ENCODE measurements at places on chromosomes 5 and 9.
A peak's percentile ranks its signal among the peaks of the same experiment; 100 is the strongest.

DNA sequence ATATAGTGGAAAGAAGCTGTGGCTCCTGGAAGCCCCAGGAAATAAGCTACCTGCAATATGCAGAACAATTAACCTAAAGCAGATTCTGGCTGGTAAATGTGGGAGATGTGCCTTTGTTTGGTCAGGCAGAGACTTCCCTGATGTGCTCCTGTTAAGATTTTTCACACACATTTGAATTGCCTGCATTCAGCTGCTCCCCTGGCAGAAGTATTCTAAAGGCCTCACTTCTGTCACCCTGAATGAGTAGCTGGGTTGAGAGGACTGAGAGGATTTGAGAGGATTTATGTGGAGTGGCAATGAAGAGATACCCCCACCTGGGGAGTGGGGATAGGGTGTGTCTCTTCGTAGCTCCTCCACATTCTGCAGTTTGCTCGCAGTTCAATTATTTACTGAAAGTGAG is 130.5 kb downstream of the ST8SIA4 start:
- DNase-seq = no peak

- DNase-seq = peak; percentile 69
Observed at GRCh38 chr9:121743441-121744001, 92.1 kb downstream of the DAB2IP start.

DNA sequence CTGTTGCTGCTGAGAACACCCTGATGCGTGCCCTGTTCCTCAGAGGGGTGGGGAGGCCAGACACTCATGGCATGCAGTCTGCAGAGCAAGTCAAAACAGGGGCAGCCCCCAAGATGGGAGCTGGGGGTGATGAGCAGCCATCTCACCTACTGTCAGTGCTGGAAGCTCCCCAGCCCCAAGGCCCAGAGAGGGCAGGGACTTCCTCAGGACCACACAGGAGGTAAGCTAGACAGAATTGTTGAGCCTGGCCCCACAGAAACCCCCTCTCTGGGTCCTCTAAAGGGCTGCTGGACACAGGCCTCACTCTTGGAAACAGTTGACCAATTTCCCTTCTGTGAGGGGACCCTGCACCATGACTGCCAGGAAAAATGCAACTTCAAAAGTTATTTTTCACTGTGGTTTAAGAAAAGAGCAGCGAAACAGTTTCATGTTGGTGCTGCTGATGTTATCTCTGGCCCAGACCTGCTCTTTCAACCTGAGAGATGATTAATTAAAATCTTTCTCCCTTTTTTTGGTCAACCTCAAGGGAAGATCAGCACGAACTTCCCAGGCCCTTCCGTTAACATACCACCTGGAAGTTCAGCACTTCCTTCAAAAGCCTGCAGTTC is 9.6 kb downstream of the CSF2 start:
- no peak for DNase-seq

DNA sequence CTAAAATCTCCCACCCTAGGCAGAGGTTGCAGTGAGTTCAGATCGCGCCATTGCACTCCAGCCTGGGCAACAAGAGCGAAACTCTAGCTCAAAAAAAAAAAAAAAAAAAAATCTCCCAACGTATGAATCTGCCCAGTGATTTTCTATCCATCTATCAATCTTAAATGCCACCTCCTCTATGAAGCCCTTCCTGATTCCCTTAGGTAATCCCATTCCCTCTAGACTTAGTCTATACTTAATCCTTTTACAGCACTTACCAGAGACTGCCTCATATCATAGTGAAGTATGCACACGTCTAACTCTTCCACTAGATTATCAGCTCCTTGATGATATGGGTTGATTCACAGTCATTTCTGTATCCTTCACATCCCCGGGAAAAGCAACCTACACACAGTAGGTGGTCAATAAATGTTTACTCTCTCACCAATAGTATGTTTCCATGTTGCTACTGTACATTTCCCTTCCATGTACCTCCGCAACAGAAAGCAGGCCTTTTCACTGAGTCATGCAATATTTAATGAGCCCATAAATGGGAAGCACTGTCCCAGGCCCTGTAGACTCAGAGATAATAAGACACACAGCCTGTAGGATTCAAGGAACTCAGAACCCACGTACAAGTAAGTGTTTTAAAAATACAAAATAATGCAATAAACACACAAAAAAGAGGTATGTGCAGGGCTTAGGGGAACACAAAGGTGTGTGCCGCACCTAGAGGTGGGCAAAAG is 1.2 kb downstream of the DROSHA start:
- no peak for DNase-seq

DNA sequence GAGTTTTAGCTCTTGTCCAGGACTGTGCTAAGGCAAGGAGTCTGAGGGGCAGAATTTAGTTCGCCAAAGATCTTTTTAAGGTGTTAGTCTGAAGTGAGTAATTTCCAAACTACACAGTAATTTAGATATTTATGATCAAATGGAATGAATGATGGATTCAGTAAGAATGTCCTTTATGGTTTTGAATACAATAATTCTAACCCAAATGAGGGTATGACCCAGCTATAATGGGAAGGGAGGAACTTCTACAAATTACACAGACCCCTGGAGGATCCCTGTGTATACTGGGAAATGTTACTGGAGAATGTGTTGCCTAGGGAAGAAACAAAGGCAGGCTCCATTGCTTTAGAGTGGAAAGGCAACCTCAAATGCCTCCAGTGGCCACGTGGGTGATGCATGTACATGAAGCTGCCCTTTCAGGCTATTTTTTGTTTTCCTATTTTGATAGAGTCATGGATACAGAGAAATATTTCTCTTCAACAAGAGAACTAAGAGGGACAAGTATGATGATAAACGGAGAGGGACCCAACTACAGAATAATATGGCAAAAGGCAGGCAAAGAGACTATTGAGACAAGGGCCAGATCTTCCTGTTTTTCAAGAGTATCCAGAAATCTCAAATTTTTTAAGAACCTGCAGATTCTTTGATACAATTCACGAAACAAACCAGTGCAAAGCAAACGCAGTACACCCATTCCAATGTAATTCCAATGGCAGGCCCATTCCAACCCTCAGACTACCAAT is 25.4 kb downstream of the SLC1A3 start:
- DNase-seq = no peak

GRCh38 chr5:137901011-137901817 is 12.0 kb downstream of the PKD2L2 start:
- no peak for DNase-seq

GRCh38 chr5:154442801-154443200 is 3.0 kb upstream of the SAP30L start:
- no peak for DNase-seq

GRCh38 chr5:16619136-16619535 is 2.3 kb upstream of the RETREG1 start:
- DNase-seq = no peak

DNA sequence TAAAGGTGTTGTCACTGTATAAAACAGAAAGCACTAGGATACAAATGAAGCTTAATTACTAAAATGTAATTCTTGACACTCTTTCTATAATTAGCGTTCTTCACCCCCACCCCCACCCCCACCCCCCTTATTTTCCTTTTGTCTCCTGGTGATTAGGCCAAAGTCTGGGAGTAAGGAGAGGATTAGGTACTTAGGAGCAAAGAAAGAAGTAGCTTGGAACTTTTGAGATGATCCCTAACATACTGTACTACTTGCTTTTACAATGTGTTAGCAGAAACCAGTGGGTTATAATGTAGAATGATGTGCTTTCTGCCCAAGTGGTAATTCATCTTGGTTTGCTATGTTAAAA is 43.8 kb downstream of the NDFIP1 start:
- DNase-seq = no peak

- DNase-seq = no peak
Observed at GRCh38 chr5:179516221-179516620, 34.1 kb upstream of the RUFY1 start.

- no peak for DNase-seq
Observed at GRCh38 chr5:1371218-1371971, 26.5 kb upstream of the CLPTM1L start.

DNA sequence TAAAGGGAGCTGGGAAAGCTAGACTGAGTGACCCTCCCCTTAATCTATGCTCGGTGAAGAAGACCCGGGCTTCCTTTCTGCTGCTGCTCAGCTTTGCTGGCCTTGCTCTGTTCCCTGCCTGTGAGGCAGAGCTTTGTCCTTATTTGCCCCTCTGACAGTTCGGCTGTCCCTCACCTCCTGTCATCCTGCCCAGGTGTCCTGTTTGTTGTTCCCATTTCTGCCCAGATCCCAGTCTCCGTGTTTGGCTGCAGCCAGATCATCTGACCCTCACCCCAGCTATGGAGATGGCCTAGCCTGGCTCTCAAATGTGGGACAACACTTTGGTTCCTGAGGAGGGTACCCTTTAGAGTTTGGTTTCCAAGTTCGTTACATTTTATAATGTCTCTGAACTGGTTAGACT is 20.2 kb downstream of the OTULIN start:
- no peak for DNase-seq

DNA sequence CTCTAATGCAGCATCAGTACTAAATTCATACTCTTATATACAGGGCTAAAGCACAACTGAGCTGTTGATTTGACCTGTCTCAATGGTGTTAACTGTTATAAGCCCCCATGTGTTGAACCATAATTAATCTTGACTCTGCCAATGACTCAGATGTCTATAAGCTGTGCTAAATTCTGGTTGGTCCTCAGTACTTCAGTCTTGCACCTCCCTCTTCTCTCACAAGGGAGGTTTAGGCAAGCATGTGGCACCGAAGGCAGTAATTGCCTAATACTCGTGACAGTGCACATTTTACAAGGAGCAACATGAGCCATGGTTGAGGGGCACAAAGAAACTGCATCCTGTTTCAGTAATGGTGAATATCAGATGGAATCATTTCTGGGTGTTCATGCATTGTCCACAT is 255.9 kb downstream of the TRPM3 start:
- no peak for DNase-seq

- no peak for DNase-seq
Observed at GRCh38 chr5:146607659-146608332, 91.8 kb upstream of the GPR151 start.

GRCh38 chr9:77023726-77024125 is 4.3 kb downstream of the FOXB2 start:
- no peak for DNase-seq

- peak; percentile 49 for DNase-seq
Observed at GRCh38 chr5:161546470-161547301, at the start of gene GABRB2. Gene GABRB2, minus strand, starts transcription at chr5:161546725. Its CDS starts 82 bp downstream, at chr5:161546643.

GRCh38 chr9:137021979-137022661 is 5.9 kb downstream of the ABCA2 start:
- peak; percentile 98 for DNase-seq

GRCh38 chr5:2538169-2538568 is 213.3 kb downstream of the IRX2 start:
- DNase-seq = peak; percentile 41

DNA sequence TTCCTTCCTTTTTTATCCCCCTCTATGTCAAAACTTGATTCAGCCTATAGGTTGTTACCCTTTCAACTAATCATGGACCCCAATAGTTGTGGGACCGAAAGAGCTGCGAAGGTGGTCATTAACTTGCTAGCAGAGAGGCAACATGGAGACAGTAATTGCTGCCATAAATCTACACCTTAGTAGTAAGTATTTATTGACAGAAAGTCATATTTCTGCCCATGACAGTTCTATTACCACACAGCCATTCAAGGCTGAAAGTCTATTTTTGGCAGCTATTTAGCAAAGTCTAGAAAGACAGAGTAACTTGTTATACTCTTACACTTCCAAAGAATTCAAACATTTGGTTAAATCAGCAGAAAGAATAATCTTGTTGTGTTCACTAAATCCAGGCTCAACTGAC is 236.2 kb downstream of the PRELID2 start:
- DNase-seq = no peak

DNA sequence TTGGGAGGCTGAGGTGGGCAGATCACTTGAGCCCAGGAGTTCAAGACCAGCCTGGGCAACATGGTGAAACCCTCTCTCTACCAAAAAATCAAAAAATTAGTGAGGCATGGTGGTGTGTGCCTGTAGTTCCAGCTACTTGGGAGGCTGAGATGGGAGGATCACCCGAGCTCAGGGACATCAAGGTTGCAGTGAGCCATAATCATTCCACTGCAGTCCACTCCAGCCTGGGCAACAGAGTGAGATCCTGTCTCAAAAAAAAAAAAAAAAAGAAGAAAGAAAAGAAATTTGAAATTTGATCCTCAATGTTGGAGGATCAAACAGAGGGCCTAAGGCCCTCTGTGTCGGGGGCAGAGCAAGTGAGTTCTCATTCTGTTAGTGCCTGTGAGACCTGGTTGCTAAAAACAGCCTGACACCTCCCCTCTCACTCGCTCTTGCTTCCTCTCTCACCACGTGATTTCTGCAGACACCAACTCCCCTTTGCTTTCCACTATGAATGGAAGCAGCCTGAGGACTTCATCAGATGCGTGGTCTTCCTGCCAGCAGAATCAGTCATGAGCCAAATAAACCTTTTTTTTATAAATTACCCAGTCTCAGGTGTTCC is 8.4 kb upstream of the GOLPH3 start:
- DNase-seq = no peak

- no peak for DNase-seq
Observed at GRCh38 chr9:37870799-37871176, 33.1 kb downstream of the SLC25A51 start.

DNA sequence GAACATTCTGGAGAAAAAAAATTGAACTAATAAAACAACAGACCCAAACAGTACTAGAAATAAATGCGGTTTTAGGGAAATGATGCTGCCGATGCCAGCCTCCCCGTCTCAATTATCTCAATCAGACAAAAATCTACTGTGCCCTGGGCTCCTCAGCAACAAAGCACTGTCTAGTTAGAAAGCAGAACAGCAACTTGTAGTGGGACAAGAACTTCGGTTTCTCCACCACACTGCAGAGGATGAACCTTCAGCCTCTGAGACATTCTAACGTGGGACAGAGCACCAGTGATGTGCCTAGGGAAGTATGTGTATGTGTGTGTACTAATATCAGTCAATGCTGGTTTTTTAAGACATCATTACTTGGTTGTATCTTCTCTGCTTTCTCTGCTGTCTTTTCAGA is 11.1 kb upstream of the CAST start:
- DNase-seq = no peak

DNA sequence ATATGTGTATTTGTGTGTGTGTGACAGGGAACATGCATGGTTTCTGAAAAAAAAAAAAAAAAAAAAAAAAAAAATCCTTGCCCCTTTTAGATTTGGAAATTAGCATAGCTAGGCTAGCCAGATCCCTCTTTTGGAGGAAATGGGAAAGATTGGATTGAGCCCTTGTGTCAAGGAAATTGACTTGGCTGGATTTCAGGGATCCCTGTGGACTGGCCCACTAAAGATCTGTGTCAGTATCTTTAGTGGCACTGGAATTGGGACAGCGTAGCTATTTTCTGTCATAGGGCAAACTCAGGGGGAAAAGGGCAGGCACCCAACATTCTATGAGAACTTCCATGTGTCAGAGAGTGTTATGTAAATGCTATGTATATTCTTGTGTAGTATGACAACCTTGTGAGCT is 35.4 kb downstream of the SH3GL2 start:
- DNase-seq = no peak

DNA sequence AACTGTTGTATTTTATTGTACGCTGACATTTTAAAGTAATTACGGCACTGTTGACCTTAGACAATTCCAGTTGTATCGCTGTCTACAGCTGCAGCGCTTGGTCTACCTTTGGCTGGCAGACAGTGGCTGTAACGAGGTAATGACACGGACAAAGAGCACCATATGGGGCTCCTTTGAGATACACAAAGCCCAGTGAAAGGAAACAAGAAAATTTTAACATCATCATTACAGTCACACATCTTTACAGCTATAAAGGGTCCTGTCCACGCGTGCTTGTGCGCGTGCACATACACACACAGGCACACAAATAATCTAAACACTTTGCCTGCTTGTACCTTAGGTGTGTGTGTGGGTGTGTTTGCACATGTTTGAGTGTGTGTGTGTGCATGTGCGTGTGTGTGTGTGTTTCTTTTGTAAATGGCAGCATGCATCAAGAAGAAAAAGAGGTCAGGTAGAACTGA is 946.0 kb downstream of the NR2F1-AS1 start:
- DNase-seq = no peak

Measured in WTC11 (cell line).